ENCODE measurements at places on chromosomes 12 and 14. TPM values are rescaled to one million over a fixed set of nuclear protein-coding genes. Genes with fewer than 3 reads are reported as not detected.
A peak's percentile ranks its signal among the peaks of the same experiment; 100 is the strongest.

The ALDH2 gene
- 239 TPM for total RNA-seq

The LRP1-AS gene
- not detected for total RNA-seq

The RABGGTA gene
- total RNA-seq = 49.3 TPM

The KCNA5 gene
- total RNA-seq = 1.7 TPM

The FAM161B gene
- total RNA-seq = 3.9 TPM

The GLI1 gene
- 7.2 TPM for total RNA-seq

The PROX2 gene
- 0.08 TPM for total RNA-seq

- peak; percentile 70 for DNase-seq
Measured at GRCh38 chr12:116879509-116880212, 1.6 kb downstream of the HRK start.

- DNase-seq = no peak
Measured at GRCh38 chr14:39876916-39877315, 444.7 kb upstream of the FBXO33 start.

DNA sequence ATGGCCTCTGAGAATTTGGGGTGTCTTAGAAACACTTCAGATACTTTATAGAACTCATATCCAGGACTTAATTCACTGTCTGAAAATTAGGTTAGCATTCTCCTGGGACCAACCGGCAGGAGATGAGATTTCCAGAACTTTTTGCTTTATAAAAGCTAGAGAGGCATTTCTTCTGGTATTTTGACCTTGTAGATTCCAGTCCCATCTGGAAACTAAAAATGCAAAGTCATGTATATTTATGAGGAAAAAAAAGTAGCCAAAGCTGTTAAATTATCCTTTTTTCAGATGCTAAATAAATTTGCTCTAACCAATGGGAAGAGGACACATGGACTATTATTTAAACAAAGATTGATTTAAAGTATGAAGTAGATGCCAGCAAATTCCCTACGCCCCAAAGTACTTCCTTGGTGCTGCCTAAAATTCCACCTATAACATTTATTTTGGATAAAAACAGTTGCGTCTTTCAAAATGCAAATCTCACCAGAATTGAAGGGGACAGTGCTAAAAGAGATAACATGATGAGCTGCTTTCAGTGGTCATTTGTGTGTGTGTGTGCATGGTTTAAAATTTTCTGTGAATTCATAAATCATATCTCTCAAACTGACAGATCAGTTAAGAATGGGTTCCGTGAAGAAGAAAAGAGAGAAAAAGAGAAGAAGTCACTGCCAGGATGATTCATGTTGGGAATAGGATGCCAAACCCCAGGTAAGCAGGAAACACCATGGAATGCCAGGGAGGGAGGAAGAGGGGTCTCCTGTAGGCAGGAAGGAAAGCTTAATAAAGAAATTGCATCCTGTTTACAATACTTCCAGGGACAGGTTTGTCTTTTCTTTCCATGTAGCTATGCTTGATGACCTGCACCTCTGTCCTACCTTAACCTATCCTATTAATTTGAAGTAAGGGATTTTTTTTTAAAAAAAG lies 97.7 kb upstream of the RGS6 start:
- no peak for DNase-seq

- no peak for DNase-seq
Measured at GRCh38 chr14:69464379-69464778, 20.1 kb upstream of the PLEKHD1 start.

- DNase-seq = no peak
Measured at GRCh38 chr14:74982661-74983060, 20.1 kb upstream of the EIF2B2 start.

- DNase-seq = no peak
Measured at GRCh38 chr12:58727521-58727920, 192.8 kb downstream of the LRIG3 start.

DNA sequence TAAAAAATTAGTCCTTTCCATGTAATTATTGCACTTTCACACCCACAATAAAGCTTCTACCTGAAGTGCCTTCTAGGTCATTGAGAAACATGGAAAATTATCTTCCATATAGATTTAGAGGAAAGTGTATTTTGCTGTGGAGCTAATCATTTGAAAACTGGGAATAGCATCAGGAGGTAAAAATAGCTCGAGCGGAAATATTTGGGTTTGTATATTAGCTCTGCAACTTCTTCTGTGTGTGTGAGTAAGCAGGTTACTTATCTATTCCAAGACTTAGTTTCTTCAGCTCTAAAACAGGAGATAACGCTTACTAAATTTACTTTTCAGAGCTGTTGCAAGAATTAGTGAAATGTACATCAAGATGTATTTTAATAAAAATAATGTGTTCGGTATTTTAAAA lies 95.0 kb upstream of the MON2 start:
- no peak for DNase-seq

DNA sequence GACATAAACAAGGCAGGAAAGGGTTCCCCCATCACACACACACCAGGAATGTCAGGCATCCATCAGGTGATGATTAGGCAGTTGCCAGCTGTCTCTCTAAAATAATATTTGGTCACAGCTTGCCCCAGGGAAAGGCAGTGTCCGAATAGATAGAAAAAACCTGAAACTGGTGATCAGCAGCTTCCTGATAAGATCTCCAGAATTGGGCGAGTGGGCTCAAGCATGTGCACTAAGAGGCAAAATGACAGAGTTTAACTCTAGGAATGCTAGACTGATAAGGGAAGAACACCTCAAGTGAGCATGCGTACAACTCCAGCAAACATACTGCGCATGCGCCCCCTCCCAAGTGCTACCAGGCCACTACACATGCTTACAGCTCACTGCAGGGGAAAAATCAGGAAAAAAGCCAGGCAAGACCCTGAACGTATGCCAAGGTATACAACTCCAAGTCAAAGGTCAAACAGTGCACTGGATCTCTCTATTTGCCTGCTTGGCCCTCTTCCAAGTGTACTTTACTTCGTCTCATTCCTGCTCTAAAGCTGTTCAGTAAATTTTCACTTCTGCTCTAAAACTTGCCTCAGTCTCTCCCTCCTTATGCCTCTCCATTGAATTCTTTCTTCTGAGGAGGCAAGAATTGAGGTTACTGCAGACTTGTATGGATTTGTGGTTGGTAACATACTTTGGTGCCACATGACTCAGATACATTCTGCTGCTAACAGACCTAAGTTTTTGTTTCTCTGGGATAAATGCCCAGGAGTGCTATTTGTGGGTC lies 73.5 kb upstream of the VASH1 start:
- DNase-seq = no peak
